ENCODE measurements at places on chromosomes 2 and 18. TPM values are rescaled to one million over a fixed set of nuclear protein-coding genes. Genes with fewer than 3 reads are reported as not detected.

The TMEM247 gene
- total RNA-seq: not detected

The IL36G gene
- total RNA-seq: 0.28 TPM

The MDH1B gene
- total RNA-seq: 6.7 TPM

The WNT6 gene
- total RNA-seq: 6.5 TPM

The MARCO gene
- total RNA-seq: 3.0 TPM

The MROH2A gene
- total RNA-seq: not detected

The CCDC150 gene
- total RNA-seq: 7.8 TPM

The IL18RAP gene
- 0.69 TPM for total RNA-seq

The ZNF892 gene
- total RNA-seq: 13.2 TPM

The CYS1 gene
- total RNA-seq: 2.2 TPM

The EVA1A gene
- total RNA-seq: 3.4 TPM

The CGREF1 gene
- 19.0 TPM for total RNA-seq

The FHOD3 gene
- 51.8 TPM for total RNA-seq

The C2orf72 gene
- total RNA-seq: 23.0 TPM

The DSG2 gene
- total RNA-seq: 12.2 TPM

The SULT1C4 gene
- 36.0 TPM for total RNA-seq
